ENCODE measurements at places on chromosomes 3 and 15.

- DNase-seq = no peak
These were observed 625 bp upstream of the RBM15B start for GRCh38 chr3:51390246-51391074.

GRCh38 chr15:70602834-70603560 is 160.4 kb downstream of the UACA start:
- no peak for DNase-seq

DNA sequence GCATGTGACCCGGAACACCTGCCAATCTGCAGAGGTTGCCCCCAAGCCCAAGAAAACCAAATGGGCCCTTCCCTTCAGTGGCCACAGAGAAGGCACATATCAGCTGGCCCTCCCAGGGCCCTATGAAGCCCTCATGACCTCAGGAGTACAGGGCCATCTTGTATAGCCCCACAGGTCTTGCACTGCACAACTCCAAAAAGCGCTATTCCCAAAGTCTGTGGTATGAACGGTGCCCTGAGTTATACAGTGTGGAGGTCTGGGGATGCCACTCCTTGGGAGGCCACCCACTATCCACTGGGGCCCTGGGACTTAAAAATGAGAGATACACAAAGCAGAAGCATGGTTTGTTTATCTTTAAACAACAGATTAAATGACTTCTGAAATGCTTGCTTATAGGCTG is 61.5 kb downstream of the CAPN7 start:
- no peak for DNase-seq

DNA sequence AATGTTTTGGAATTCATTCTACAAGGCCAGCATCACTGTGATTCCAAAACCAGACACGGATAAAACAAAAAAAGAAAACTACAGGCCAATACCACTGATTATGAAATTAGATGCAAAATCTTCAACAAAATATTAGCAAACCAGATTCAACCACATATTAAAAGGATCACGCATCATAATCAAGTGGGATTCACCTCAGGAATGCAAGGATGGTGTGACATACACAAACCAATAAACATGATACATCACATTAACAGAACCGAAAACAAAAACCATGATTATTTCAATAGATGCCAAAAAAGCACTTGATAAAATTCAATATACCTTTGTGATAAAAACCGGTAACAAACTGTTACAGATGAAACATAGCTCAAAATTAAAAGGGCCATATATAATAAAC is 48.9 kb downstream of the DLG1 start:
- no peak for DNase-seq

DNA sequence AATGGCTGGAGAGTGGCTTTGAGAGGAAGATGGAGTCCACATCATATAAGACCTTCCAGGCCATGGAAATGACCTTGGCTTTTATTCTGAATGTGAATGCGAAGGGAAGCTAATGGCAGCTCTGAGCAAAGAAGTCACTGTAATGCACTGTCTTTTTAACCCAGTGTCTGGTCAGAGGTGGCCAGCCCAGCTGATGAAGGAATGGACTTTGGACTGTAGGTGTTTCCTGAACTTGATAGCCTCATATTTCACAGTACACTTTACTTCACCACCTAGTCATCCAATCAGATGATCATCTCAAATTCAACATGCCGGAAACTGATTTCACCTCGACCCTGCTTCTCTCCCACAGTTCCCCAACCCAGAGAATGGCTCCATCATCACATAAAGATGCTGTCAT is 33.4 kb downstream of the DCLK3 start:
- no peak for DNase-seq

DNA sequence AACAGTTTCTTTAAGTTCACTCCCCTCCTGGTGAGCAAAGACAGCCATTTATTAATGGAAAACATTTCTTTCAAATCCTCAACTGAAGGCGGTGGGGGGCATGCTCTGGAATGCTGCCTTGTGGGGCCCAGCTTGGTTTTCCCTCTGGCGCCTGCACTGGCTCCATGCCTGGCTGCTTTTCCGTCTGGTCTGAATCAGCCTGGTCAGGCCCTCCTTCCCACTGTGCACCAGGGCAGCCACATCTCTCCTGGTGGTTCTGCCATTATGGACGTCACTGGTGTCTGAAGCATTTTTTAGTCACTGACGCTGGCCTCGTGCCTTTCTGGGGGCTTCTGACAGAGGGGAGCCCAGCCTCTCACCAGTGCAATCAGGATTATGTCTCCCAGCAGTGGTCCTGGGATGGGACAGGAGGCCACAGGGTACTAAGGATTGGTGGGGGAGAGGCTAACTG is 57.6 kb upstream of the APEH start:
- DNase-seq = peak; percentile 57

DNA sequence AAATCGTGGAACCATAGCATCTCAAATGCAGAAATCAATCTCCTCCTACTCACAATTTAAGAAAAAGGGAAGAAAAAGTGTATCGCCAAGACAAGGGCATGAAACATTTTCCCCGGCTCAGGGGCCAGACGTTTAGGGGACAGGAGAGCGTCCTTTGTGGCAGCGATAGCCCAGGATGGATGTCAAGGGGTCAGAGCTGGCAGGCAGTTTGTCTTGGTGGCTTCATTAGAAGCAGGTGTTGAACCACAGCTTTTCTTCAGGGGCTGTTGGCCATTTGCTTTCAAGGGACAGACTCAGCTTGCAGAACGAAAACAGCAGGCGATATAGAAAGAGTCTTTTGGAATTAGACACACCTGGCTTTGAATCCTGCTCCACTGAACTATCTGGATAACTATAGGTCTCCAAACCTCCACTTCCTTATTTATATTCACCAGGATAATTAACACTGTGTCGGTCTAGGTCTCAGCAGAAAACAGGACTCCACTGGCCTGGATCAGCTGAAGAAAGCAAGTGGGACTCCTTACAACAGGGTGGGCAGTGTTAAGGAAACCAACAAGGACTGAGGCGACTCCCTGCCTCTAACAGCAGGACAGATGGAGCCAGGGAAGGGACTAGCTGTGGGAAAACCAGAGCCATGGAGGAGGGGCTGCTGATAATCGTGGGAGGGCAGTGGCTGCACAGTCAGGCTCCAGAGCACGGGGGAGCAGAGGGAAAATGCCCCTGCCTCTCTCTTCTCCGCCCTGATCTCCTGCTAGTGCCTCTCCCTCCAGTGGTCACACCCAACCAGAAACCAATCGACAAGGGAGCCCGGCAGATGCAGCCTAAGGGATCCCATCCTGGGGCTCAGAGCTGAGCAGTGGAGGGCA is 123.6 kb downstream of the LIPC start:
- DNase-seq = no peak

- DNase-seq = no peak
These were observed 62.2 kb upstream of the LPP start for GRCh38 chr3:188091746-188092145.

DNA sequence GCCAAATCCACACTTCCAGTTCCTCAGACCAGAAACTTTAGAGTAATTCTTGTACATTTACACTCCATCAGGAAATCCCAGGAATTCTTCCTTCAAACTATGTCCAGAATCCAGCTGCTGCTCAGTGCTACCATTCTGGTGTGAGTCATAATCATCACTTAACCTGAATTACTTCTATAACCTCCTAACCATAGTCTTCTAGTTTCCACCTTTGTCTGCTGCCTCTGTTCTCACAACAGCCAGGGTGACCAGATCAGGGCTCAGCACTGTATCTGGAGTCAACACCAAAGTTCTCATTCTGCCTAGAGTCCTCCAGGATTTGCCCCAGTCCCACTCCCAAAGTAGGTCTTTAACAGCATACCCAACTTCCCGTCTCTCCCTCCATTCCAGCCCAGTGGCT is 3.4 kb downstream of the CLDND1 start:
- DNase-seq = no peak

DNA sequence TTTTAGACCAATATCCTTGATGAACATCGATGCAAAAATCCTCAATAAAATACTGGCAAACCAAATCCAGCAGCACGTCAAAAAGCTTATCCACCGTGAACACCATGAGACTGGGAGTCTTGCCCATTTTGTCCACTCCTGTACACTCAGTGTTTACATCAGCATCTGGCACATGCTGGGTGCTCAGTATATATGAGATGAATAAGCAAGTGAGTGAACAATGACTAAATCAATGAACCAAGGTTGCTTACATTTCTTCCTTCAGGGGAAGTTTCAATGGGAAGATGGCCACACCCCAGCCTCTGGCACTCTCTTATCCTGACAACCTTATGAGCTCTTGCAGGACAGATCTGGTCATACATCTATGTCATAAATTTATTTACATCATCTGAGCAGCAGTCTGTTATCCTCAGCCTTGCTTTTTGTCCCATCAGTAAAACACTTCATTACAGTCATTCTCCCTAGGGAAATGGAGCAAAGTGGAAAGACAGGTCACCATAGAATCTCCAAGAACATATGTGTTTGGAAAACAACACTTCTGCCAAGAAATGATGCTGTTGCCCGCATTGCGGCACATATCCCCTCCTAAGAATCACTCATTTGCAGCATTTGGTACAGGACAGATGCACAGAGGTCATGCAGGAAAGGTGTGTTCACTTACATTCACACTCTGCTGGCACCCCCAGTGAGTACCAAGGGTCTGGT is 171.8 kb upstream of the EIF1B start:
- peak; percentile 30 for DNase-seq

- DNase-seq = no peak
These were observed 60.0 kb downstream of the DNASE1L3 start for GRCh38 chr3:58150810-58151199.

- no peak for DNase-seq
These were observed 5.5 kb upstream of the IMPDH2 start for GRCh38 chr3:49034650-49035049.

GRCh38 chr15:65210770-65211481 is at the start of gene CILP:
Gene CILP (minus strand): TSS chr15:65211473. CDS start chr15:65209755, 1,718 bp downstream.
- no peak for DNase-seq

GRCh38 chr15:67018441-67018840 is 47.0 kb upstream of the SMAD3 start:
- DNase-seq = no peak

DNA sequence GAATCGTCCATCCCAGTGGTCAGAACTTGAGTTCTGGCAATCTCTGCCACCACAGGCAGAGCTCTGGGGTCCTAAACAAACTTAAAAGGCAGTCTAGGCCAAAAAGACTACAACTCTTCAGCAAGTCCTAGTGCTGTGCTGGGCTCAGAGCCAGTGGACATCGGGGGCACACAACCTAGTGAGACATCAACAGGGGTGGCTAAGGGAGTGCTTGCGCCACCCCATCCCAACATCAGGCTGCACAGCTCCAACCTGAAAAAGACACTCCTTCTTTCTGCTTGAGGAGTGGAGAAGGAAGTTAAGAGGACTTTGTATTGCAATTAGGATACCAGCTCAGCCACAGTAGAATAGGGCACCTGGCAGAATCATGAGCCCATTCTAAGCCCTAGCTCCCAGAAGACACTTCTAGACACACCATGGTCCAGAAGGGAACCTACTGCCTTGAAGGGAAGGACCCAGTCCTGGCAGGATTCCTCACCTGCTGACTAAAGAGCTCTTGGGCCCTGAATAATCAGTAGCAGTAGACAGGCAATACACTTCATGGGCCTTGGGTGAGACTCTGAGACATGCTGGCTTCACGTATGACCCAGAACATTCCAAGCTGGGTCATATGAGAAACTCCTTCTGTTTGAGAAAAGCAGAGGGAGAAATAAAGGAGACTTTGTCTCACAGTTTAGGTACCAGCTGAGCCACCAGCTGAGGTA is 72.0 kb downstream of the TFDP2 start:
- no peak for DNase-seq

GRCh38 chr3:24810881-24811280 is 316.2 kb upstream of the THRB start:
- peak; percentile 35 for DNase-seq

DNA sequence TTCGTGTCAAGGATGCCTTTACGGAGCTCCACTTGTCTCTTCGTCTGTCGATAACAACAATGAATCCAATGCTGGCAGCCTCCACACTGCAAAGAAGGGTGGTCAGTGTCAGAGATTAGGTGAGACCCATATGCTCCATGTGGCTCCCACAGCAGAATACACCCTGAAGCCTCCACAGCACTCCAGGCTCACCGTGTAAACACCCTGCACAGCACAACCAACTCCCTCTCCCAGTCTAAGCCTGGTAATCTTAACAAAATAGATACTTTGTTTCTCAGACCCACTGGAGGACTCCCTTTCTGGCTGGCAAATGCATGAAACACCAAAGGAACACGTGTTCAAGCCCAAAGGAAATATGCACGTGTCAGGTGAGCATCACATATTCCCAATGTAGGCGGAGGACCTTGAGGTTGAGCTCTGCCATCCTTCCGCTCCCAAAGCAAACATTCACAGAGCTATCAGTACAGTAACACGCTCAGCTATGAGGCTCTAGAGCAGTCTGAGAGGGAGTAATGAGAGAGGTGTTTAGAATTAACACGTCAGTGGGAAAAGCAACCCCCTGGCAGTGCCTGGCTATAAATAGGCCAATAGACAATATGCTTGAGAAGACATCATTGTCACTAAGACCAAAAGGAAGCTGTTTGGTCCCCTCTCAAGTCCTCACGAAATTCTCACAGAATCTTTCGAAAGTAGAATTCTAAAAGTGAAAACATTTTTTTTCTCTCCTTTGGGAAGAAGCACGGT is 86.7 kb downstream of the MCF2L2 start:
- DNase-seq = no peak

GRCh38 chr3:118755253-118755801 is 279.3 kb downstream of the IGSF11 start:
- no peak for DNase-seq

DNA sequence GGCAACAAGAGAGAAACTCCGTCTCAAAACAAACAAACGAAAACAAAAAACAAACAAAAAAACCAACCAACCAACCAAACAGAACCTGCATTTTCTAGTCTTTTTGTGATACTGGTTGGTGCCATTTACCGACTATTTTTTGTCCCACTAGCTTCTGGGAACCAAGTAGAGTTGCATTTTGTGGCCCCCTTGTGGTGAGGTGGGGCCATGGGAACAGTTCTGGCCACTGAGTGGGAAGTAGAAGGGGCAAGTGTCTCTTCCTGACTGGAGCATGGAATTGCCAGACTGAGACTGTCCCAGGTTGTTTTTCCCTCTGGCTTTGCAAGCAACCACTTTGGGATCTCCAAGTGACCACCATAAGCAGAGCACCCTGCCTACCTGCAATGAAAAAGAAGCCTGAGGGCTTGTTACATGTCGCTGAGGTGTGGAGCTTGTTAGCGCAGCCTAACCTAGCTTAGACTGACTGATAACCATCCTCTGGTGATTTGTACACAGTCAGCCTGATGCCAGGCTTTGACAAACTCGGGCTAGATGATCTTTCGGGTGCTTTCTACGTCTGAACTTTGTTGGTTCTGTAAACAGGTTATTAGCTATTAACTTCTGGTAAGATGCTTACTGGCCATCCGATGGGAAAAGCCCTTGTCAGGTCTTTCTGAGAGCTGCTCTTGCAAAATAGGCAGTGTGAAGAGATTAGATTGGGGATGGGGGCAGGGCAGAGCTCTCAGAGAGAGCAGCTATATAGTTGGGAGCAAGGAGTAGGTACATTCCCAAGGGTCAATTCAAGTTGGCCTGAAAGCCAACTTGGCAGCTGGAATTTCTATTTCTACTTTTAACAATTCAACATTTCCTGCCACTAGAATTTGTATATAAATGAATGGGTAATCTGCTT is 172.2 kb downstream of the SSR3 start:
- DNase-seq = peak; percentile 57

DNA sequence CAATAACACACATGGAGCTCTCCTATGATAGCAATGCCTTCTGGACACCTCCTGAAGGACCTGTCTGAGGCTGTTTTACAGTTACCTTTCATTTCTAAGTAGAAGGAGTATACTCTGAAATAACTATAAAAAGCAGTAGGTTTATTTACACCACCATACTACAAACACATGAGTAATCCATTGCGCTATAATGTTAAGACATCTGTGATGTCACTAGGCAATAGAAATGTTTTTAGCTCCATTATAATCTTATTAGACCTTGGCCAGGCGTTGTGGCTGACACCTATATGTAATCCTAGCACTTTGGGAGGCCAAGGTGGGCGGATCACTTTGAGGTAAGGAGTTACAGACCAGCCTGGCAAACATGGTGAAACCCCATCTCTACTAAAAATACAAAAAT is 24.7 kb downstream of the PXK start:
- DNase-seq = no peak
